IgD-negative memory B cell (primary cell): ENCODE measurements at places on chromosomes 2 and 18. TPM values are rescaled to one million over a fixed set of nuclear protein-coding genes. Genes with fewer than 3 reads are reported as not detected.

The REG1B gene
- not detected for polyA plus RNA-seq

The PRKAG3 gene
- not detected for polyA plus RNA-seq

The RAX gene
- polyA plus RNA-seq = not detected

The SERPINB11 gene
- polyA plus RNA-seq = not detected

The TGFA gene
- polyA plus RNA-seq = 0.06 TPM

The PJVK gene
- polyA plus RNA-seq = 0.15 TPM

The INPP5D gene
- polyA plus RNA-seq = 220 TPM

The ACMSD gene
- polyA plus RNA-seq = not detected
